HCT116 (cell line): ENCODE measurements at places on chromosomes 1 and 21.

DNA sequence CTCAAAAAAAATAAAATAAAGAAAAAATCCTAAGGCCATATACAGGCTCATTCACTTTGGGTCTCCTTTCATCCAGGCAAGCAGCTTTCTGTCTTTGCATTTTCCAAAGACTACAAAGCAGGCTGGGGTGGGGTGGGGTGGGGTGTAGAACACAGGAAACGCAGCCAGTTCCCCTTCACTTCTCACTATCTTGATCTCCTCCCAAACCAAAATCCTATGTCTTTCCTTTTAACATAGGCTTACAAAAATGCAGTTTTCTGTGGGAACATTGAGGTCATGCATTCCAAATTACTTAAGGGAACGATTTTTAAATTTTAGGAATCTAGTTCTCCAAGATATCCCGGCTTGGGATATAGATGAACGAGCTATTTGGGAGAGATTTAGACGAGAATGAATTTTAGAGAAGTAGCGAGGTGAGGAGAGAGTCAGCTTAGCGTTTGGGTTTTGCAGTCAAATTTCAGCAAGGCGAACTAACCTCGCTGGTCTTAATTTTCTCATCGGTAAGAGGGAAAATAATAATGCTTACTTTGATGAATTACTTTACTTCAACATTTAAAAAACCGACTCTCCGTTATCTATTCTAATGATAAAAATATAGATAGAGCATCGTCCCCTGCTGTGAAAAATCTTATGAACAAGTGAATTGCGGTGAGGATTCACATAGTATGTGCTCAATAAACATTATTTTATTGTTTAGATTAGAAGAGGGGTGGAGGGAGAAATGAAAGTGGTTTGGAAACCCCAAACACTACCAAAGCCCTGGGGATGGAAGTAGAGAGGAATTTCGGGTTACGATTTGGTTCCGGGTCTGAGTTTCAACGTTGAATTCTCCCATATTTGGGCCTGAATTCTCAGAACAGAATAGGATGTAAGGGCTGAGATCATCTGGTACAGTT is 735 bp upstream of the STX12 start:
- DNase-seq, result no peak

DNA sequence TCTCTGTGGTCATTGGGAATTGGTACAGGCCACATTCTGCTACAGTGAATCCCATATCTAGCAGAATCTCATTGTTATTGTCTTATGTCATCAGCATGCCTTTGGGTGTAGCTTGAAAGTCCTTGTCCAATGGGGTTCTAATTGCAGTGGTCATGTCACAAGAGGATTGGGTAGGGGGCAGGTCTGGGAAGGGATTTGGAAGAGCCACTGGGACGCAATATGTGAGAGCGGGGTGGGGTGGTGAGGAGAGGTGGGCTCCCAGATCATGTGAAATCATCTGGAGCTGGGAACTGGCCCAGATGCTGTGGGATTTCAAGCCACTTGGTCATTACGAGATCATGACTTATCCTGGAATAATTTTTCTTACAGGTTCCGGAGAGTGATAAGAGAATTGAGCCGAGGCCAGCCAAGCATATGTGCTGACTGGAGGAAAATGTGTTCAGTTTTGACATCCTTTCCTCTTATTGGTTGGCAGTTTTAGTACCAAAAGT is 16.3 kb downstream of the CNIH3 start:
- DNase-seq, result no peak

DNA sequence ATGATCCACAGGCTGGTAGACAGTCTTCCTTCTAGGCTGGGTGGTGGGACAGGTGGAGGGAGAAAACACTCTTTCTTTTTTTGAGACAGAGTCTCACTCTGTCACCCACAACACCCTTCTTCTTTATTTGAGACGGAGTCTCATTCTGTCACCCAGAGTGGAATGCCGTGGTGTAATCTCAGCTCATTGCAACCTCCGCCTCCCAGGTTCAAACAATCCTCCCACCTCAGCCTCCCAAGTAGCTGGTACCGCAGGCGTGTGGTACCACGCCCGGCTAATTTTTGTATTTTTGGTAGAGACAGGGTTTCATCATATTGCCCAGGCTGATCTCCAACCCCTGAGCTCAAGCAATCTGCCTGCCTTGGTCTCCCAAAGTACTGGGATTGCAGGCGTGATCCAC is 2.9 kb downstream of the GPR37L1 start:
- DNase-seq, result no peak

DNA sequence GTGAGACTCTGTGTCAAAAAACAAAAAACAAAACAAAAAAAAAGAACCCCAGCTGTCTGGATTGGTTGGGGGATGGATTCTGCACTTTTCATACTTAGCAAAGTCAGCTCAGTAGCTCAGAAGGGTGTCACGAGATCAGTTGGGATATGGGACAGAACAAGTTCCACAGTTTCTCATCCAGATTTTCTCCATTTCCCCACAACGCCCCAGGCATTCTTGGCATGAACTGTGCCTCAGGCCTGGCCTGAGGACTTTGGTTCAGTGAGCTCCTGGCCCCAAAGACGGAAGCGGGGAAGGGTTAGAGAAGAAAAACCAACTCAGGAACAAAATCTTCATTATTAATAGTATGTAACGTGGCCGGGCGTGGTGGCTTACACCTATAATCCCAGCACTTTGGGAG is 1.9 kb downstream of the AKR7A2 start:
- DNase-seq, result no peak

GRCh38 chr1:171290621-171291020 is 23.4 kb upstream of the FMO4 start:
- DNase-seq, result no peak

GRCh38 chr1:184627007-184627341 is 127.7 kb downstream of the EDEM3 start:
- DNase-seq, result no peak

DNA sequence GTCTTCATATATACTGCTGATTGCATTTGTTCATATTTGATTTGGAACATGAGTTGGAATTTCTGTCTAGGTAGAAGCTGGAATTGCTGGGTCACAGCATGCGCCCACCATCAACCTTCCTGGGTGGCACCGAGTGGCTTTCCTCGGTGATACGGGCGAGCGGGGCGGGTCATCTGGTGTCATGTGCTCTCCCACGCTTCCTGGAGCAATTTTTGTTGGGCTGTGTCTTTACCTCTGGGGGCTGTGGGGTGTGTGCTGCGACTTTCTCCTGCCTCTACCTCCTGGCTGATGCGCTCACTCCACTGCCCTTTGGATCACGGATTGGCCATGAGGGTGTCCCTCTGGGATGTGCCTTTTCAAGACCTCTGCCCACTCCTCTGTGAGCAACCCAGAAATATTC is 108.7 kb upstream of the COL6A1 start:
- no peak for DNase-seq

DNA sequence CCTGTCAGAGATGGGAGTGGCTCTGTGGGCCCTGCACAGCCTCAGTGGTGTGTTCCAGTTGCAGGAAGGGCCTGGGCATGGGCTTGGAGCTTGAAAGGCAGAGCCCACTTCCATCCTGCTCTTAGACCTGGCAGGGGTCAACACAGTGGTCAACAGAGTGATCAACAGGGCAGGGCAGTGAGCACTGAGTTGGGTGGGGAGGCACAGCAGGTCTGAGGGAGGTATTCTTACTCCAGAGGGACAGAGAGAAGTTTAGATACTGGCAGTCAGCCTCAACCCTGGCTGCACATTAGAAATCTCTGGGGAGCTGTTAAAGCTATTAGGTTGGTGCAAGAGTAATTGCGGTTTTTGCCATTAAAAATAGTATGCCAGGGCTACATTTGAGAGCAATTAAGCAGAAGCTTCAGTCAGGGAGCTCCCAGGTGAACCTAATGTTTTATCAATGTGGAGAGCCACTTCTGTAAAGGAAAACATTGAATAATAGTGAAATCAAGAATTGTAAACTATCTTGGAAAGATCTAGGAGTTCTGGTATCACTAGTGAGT is 37.7 kb downstream of the SH3BGR start:
- no peak for DNase-seq
